NCI-H524 (cell line): ENCODE measurements at places on chromosomes 5 and 9.

- DNase-seq = peak; percentile 74
Observed at GRCh38 chr9:29830821-29831220, 2257.5 kb upstream of the C9orf72 start.

DNA sequence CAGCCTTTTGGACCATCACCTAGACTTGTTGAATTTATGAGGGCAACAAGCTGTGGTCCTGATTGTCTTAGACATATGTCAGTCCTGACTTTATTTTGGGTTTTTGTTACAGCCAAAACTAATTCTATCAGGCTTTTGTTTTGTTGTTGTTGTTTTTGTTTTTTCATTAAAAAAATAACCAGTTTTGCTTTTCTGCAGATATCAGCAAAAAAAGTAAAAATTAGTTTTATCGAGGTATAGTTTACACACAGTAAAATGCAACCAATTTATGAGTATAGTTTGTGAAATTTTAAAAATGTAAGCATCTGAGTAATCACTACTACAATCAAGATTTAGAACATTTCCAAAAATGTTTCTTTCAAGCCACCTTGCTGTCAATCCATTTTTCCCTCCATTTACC is 48.9 kb downstream of the WDR70 start:
- DNase-seq = no peak

DNA sequence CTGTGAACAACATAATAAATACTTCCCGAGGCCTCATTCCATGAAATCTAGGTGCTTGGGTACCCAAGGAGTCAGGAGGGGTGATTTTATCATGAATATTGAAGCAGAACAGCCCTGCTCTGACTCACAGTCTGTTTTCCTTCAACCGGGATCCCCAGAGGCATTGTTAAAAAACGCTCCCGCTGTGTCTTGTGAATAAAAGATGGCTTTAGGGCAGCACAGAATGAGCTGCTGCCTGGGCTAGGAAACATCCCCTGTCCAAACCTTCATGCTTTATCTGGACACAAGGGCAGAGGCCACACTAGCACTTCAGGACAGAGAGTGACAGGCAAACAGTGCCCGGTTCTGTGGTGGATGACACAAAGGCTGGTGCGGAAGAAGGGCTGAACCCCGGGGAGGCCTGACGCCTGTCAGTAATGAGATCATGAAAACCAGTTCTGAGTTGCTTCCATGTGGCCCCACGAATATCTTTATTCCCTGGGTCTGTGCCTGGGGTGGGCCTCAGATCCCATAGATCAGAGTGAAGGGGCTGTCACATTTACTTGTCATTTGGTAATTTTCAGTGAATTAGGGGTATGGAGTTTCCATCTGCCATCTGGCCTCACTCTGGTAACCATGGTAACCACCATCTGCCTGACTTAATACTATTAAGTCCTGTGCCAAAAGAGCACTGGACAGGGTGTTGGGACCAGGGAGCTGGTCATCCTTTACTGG is 2.6 kb downstream of the IGFBPL1 start:
- peak; percentile 94 for DNase-seq

- DNase-seq = no peak
Observed at GRCh38 chr5:15203376-15203775, 296.6 kb upstream of the FBXL7 start.

DNA sequence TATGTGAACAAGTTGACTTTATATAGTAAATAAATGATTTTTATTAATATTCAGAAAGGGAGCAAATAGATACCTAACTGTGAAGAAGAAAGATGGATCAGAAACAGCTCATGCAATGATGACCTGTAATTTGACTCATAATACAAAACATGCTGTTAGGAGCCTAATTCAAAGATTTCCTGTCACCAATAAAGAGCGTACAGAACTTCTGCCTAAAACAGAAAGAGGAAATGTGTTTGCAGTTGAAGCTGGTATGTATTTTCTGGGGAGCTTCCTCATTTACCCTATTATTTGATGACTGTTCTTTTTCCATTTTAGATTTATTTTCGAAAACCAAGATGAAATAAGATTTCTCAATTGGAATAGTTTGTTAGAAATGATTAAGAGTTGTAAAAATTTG is 11.4 kb downstream of the YTHDC2 start:
- no peak for DNase-seq

DNA sequence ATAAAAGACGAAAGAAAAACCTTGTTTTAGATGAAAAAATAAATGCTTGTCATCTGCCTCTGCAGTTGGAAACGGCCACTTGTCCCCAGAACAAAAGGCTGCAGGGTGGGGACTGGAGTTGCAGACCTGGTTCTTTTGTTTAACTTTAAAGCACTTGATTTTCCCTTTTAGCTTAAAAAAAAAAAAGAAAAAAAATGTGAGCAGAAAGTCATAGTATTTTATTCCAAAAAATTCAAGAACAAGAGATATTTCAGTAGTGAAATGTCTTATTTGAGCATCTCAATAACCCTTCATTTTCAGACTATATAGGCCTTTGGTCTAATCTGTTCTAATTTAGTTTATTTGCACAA is 1.8 kb downstream of the MAP1B start:
- no peak for DNase-seq

GRCh38 chr9:80177949-80178480 is 606.2 kb downstream of the TLE4 start:
- DNase-seq = no peak

GRCh38 chr5:6949230-6949629 is 236.0 kb downstream of the TENT4A start:
- DNase-seq = no peak

DNA sequence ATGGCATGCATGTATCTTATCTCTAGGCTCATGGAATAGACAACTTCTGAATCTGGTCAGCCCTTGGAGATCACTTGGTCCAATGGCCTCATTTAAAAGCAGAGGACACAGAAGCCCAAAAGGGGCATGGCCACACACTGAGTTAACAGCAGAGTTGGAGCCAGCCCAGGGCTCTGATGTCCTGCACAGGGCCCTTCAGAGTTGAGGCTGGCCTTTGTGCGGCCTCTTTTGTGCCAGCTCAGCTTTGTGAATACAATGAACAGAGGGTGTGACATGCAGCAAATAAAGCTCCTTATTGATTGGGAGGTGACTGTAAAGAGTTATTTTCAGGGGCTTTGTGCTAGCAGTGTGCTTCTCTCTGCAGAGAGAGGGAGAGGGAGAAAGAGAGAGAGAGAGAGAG is 150.1 kb upstream of the STK32A start:
- no peak for DNase-seq

DNA sequence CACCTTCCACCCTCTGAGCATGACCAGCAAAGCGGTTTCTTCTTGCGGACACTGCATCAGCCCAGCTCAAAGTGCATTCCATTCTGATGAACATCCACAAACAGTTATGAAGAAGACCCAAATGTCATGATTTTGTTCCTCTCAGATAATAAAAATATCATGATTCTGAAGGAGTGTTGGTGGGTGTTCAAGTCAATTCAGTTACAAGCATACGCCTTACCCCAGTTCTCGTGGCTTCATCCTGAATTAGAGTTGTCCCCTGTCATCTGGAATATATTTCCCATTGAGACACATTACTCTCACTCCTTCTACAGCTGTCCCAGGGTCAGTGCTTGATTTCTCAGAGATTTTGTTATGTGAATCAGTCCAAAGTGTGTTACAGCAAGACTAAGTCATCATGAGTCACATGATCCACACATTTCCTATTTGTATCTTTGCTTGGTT is 325.4 kb downstream of the RFX3 start:
- DNase-seq = no peak

GRCh38 chr9:130299785-130300615 is 34.4 kb downstream of the HMCN2 start:
- DNase-seq = no peak

DNA sequence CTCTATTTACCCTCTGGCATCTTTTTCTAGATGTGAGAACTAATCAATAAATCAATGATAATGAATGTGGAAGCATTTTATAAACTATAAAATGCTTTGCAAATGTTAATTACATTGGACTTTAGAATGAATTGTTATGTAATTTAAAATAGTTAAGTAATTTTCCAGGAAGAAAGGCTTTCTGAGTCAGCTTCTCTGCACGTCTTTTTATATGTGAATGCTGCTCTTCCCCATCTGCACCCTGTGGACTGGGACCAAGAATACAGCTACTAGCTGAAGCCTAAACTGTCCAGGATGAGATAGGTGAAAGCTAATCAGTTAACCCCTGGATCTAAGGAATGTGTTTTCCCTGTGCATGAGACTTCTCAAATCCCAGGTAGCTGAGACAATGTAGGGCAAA is 292.9 kb downstream of the NR3C1 start:
- DNase-seq = no peak

DNA sequence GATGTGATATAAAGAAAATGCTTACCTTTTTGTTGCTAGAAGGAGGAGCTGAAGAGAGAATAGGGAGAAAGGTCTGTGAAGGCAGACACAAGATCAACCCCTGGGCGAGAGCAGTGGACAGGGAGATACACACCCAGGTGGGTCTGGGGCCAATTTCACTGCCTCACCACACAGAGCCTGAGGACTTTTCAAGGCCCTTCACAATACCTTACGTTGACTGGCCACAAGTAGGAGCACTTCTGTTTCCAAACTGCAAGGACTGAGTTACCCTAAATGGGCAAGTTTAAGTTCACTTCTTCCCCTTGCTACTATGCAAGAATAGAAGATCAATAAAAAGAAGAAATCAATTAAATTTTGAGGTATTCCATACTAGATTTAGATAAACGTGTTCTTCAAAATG is 174.5 kb upstream of the SLC12A2 start:
- DNase-seq = peak; percentile 75

- no peak for DNase-seq
Observed at GRCh38 chr9:112868461-112868860, 22.2 kb downstream of the SLC46A2 start.

GRCh38 chr9:87107072-87107471 is 159.8 kb upstream of the GAS1 start:
- DNase-seq = no peak

DNA sequence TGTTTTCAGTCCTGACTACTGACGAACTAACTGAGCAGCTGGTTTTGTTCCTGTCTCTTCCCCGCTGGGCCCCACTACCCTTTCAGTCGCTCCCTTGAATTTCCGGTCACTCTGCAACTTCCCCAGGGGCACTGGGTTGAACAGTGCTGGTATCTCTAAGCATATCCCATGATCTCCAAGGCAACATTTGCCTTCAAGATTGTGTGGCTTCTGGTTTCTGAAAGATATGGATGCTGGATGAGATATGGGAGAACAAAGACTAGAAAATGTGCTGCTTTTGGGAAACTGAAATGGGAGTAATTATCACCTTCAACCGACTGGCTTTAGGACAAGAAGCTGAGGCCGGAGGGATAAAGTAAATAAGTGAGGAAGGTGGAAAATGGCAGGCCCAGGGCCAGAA is 258.2 kb upstream of the PIK3R1 start:
- DNase-seq = no peak
